ENCODE measurements at places on chromosomes 1 and 21.

GRCh38 chr1:28173151-28173979 lies 3.1 kb downstream of the PTAFR start:
- DNase-seq: no peak

GRCh38 chr1:92356956-92357355 lies 58.1 kb downstream of the RPAP2 start:
- no peak for DNase-seq

GRCh38 chr1:118325550-118326225 lies 140.7 kb upstream of the SPAG17 start:
- DNase-seq: no peak

DNA sequence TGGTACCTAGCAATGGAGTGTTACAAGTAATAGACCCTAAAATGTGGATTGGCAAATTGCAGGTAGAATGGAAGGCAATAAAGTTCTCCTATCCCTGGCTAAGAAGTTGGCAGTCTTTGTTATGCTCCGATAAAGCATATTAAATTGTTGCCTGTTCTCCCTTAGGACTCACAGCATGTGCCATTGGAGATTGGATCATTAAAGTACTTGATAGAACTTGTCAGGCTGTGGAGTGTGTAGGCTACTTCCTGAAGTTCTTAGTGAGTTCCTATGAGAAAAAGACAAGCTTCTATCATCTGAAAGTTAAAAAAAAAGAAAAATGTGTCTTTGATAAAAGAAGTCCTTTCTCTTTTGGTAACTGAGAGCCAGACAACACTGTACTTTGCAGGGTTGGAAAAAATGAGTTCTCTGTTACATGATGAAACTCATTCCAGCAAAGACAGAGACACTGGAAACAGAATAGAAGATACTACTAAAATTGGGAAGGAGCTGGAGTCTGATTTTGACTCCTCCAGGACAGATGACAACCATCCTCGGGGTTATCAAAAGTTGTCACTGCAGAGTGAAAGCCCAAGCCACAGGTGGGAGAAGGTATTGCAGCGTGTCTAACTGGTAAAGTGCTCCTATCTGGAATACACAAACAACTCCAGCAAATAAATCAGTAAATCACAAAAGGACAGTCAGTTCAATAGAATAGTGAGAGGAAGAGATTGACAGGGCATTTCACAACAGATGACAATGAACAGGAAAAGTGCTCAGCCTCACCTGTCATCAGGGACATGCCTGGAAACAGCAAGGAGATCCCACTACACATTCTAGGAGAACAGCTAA lies 87.5 kb upstream of the WDR26 start:
- no peak for DNase-seq

- no peak for DNase-seq
Observed at GRCh38 chr1:16073490-16074119, at the start of gene FAM131C. FAM131C (minus strand) TSS chr1:16073651; CDS start chr1:16073442, 209 bp downstream.

DNA sequence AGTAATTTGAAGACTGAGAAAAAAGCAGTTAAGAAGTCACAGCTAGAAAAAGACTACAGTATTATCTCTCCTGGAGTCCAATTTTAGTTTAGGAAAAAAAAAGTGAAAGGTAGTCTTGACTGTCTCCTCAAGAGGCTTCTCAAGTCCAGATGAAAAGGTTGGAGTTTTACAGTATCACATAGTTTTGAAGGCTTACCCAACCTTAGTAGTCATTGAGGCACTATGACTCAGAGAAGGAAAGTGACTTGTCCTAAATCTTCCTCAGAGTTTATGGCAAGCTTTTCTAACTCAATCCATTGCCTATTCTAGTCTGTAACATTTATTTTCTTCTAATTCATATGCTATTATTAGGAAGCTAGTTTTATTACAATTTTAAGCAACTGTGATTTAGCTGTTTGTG lies 174.9 kb downstream of the DPYD start:
- DNase-seq: no peak

- no peak for DNase-seq
Observed at GRCh38 chr1:109158433-109158832, 44.5 kb downstream of the ELAPOR1 start.

DNA sequence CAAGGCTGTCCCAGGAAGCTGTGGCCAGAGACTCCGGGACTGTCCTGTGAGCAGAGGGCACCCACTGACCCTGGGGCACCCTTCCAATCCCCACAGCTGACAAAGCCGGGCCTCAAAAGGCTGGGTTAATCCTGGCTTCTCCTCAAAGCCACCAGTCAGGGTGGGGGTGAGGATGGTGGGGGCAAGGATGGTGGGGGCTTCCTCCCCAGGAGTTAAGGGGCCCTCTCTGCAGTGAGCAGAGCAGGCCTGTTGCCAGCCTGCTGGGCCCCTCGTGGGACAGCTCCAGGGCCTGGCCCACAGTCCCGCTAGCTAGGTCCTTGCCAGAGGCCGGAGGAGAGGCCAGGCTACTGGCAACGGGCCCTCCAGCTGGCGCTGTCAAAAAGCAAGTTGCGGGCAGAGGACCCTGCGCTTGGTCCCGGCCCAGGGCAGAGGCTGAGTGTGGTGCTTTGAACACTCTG lies 37.9 kb upstream of the CCDC27 start:
- DNase-seq: no peak

GRCh38 chr1:206911064-206911663 lies 10.6 kb downstream of the FCMR start:
- DNase-seq: no peak

GRCh38 chr1:44724955-44725698 lies 5.8 kb downstream of the RNU5D-1 start:
- DNase-seq: no peak

DNA sequence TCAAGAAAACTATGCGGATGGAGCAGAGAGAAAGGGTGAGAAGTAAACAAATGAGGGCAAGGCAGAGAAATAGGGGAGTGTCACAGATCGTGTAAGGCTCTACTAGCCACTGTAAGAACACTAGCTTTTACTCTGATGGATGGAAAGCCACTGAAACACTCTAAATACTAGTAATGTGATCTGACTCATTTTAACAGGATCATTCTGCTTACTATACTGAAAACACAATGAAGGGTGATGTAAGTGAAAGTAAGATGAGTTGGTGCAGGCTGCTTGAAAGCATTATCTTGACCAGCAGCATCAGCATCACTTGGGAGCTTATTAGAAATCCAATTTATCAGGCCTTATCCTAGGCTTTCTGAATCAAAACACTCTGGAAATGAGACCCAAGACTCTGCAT lies 32.7 kb downstream of the TUT4 start:
- DNase-seq: no peak

Measured in breast epithelium (tissue), 4 donors.